ENCODE measurements at places on chromosomes 1 and 21.

DNA sequence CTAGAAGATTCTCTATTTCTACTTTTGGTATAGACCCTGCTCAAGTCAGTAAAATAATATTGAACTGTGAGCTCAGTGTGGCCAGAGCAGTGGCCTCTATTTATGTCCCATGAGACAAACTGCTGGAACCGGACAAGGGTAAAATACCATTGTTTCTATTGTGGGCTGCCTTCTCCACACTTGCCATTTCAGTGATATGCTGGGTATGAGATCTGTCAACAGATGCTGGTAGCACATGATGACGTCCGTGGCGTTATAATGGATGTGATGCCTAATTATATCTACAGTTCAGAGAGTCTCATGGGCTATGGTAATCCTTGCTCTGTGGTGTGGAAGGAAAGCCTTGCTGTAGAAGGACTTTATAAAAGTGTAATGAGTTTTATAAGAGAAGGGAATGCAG lies 2.4 kb downstream of the ACTN2 start:
- DNase-seq = no peak

DNA sequence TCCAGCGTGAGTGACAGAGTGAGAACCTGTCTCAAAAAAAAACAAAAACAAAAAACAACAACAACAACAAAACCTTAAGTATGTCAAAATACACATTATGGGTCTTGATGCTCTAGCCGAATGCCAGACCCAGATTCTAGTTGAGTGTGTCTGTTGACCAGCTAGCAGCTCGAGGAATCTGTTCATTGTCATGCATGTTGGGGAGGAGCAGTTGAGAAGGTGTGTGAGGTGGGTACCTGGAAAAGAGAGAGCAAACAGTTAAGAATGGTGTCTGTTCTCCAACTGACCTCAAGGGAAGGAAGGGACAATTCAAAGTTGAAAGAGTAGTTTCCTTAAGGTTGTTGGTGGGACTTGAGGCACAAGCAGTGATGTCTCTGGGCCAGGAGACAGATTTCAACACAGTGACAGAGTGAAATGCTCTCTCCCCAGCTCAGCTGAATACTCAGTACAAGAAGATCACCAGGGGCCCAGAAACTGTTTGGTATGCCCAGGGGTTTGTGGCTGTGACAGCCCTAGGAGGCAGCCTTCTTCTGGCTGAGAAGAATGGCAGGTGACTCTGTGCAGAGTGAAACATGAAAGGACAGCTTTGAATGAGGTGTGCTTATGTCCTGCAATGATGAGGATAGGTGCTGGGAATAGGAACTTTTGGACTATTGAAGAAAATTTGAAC lies 14.4 kb upstream of the POU2F1 start:
- DNase-seq = no peak

DNA sequence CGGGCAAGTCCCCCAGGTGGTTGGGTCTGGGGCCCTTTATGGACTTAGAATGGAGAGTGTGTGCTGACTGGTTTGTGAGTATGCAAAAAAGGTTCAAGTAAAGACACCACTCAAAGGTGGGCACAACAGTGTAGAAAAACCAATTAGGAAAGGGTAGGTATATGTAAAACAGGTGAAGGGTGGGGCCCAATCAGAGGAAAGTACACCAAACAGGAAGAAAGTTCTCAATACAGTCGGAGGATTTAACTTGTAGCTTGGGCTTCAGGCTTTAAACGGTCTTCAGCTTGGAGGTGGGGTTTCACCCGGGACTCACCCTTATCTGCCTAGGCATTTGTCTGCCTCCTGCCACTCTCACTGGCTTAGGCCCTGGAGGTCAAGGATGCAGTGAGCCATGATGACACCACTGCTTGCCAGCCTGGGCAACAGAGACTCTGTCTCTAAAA lies 6.8 kb upstream of the PUM1 start:
- no peak for DNase-seq

- DNase-seq = no peak
These were observed 228.8 kb downstream of the HHAT start for GRCh38 chr1:210557426-210558077.

DNA sequence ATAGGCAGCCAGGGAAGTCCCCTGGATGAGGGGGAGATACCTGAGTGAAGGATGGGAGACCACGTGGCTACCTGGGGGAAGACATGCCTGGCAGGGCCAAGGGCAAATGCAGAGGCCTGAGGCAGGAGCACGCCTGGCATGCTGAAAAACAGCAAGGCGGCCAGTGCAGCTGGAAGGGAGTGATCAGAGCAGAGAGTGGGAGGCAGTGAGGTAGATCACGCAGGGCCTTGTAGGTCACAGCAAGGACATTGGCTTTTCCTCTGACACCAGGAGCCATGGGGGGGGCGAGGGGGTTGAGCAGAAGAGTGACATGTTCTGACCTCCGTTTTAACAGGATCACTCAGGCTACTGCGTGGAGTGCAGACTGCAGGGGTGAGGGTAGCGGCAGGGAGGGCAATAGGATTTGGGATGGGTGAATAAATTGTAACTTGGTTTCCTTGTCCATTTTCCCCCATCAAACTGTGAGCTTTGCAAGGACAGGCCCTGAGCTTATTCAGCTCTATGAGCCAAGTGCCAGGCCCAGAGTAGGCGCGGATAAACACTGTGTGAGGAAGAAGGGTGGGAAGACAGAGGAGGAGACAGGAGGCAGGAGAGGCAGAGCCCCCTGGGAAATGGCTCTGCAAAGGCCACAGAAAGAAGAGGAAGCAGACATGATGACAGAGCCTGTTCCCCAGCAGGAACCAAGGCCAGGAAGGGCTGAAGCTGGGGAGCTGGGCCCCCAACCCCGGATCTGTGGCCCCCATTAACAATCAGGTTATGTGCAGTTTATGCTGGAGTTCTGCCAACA lies 16.6 kb downstream of the IFI6 start:
- DNase-seq = no peak

DNA sequence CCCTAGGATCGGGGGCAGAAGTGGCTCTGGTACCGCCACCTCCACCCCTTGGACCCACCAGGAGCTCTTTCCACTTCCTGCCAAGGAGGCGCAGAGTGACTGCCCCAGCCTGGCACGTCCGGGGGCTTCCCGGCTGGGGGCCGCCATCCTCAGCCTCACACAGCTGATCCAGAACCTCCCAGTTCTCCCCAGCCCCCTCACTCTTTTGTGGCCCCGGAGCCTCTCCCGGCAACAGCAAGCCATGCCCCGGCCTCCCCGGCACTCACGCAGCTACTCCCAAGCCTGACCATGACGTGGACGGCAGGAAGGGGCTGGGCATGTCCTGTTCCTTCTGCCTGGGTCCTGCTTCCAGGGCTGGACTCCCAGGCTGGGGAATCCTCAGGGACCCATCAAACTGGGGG lies 17.1 kb downstream of the TP73 start:
- no peak for DNase-seq

DNA sequence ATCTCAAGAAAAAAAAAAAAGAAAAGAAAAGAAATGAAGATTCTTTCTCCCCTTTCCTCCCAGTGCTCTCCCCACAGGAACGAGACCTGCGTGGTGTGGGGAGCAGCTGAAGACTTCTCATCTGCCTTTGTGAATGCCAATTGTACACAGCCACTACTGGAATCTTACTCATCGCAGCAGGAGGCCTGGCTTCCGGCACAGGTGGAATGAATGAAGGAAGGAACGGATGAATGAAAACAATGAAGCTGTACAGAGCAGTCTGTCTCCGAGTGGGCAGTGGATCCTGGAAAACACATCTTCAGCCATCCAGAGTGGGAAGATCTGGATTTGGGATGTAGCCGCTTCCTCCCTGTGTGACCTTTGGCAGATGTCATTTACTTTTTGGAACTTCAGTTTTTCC lies 64.9 kb downstream of the RUNX3 start:
- DNase-seq = peak; percentile 4

DNA sequence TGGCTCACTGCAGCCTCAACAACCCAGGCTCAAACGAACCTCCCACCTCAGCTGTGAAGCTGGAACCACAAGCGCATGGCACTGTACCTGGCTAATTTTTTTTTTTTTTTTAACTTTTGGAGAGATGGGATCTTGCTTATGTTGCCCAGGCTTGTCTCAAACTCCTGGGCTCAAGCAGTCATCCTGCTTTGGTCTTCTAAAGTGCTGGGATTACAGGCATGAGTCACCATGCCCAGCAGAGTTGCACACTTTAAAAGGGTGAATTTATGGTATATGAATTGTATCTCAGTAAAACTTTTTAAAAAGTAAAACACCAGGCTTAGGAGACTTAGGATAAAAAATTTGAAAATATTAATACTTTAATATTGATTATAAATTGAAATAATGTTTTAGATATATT lies 99.1 kb downstream of the CLEC20A start:
- DNase-seq = no peak

DNA sequence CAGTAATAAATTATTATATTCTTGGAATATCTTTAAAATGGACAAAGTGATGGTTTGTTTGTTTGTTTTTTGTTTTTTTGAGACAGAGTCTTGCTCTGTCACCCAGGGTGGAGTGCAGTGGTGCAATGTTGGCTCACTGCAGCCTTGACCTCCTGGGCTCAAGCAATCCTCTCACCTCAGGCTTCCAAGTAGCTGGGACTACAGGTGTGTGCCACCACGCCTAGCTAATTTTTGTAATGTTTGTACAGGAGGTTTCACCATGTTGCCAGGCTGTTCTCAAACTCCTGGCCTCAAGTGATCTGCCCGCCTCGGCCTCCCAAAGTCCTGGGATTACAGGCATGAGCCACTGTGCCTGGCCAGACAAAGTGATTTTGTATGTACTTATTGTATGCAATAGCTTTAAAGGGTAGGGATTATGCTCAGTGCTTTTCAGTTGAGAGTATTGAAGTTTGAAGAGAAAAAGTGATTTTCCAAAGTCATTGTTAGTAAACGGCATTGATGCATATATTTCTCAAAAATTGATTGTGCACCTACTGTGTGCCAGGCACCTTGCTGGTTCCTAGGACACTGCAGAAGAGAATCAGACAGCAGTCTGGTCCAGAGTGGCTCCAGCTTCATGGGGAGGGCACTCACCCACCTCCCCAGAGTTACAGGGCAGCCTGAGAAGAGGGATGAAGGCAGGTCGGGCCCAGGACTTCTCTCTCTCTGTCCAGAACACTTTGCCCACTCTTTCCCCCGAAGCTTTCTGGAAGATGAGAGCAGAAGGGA lies 34.2 kb upstream of the TTC22 start:
- DNase-seq = no peak

GRCh38 chr1:155942578-155943141 lies 1.2 kb downstream of the RXFP4 start:
- no peak for DNase-seq

GRCh38 chr1:153302308-153302707 lies 10.4 kb downstream of the PGLYRP3 start:
- DNase-seq = no peak

GRCh38 chr1:18989176-18989799 lies 32.8 kb upstream of the IFFO2 start:
- DNase-seq = no peak

GRCh38 chr1:231554969-231555368 lies 26.5 kb downstream of the TSNAX start:
- DNase-seq = no peak

- DNase-seq = no peak
These were observed 14.0 kb upstream of the TBX19 start for GRCh38 chr1:168266644-168267186.

- DNase-seq = no peak
These were observed 11.6 kb downstream of the STYXL2 start for GRCh38 chr1:167105271-167106118.

- no peak for DNase-seq
These were observed 33.5 kb upstream of the RGS4 start for GRCh38 chr1:163035446-163036249.

DNA sequence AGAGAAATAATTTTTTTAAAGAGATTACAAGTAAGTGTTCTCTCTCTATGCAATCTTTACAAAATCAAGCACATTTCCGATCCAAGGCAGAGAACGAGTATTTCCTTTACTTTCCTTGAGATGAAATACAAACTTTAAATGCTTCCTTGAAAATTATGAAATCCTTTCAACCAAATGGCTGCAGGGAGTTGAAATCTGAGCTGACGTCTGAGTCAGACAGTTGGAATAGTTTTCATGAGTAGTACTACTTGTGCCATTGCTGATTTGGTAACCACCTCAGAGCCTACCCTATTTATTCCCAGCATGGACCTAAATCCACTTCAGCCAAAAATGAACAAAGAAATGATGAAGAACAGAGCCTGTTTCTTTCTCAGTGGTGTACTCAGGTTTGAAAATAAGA lies 183.6 kb downstream of the GIPC2 start:
- DNase-seq = no peak

DNA sequence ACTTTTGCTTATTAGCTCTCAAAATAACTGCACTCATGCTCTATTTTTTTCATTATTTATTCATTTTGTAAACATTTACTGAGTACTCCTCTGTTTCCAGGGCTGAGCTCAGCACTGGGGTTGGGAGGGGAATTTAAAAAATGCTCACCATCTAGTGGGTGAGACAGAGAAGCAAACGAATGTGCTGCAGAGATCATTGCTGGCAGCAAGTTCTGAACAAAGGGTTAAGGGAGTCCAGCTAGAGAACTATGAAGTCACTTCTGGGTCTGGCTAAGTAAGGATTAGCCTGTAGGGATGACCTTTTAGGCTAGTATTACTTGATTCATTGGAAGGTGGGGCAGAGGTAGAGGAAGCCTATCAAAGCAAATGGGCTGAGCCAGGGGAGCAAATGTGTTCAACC lies 99.1 kb upstream of the ZNF644 start:
- no peak for DNase-seq

- DNase-seq = no peak
These were observed 77.6 kb downstream of the CLIC4 start for GRCh38 chr1:24822887-24823286.

DNA sequence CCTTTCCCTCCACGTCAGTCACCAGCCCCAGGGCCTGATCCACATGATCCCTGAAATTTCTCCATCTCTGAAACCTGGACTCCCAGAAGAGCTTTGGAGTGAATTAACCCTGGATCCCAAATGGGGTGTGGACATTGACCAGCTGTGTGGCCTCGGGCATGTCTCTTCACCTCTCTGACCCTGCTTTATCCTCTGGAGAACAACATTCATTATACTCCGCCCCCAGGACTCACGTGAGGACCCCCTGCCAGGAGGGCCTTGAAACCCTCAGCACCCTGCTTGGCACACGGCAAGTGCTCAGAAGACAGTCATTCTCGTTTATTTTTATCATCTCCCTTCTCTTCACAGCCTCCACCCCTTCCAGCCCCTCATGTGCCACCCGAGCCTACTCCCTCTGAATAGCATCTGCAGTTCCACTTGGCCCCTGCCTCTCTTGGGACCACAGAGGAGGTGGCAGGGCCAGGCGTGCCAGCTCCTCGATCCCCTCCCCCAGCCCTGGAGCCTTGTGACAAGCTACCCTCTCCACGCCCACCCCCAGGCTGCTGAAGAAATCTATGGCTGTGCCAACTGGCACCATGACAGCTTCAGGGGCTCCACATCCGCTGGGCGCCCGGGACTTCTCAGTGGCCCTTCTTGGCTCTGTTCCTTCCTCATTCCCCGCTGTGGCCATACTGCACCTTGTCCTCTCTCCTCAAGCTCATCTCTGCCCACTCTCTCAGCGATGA lies 18.0 kb downstream of the ADGRB2 start:
- no peak for DNase-seq
